ENCODE measurements at places on chromosomes 1 and 21.

DNA sequence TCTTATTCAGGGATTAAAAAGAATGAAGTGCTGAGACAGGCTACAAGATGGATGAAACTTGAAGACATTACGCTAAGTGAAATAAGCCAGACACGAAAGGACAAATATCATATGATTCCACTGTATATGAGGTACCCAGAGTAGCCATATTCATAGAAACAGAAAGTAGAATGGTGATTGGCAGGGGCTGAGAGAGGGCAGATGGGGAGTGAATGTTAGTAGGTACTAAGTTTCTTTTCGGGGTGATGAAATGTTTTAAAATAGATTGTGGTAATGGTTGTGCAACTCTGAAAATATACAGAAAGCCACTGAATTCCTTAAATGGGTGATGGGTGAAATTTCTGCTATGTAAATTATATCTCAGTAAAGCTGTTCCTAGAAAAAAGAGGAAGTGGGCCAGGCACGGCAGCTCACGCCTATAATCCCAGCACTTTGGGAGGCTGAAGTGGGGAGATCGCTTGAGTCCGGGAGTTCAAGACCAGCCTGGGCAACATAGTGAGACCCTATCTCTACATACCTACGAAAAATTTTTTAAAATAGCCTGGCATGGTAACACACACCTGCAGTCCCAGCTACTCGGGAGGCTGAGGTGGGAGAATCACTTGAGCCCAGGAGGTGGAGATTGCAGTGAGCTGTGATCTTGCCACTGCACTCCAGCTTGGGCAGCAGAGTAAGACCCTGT lies 15.9 kb downstream of the SLC27A3 start:
- DNase-seq = no peak

DNA sequence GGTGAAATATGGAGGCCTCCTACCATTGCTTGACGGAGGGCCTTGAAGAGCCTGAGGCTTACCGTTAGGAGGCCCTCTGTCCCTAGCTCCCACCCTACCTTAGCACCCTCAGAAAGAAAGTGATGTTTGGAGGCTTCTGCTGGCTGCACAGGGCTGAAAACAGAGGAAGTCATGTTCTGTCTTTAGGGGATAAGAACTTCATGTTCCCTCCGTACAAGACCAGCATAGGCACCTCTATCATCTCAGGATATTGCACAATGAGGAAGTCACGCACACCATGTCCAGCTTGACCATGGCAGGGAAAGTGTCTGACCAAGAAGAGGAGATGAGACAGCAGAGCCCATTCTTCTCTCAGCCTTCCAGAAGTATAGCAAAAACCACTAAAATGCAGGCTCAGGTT lies 13.8 kb downstream of the ADORA3 start:
- no peak for DNase-seq

DNA sequence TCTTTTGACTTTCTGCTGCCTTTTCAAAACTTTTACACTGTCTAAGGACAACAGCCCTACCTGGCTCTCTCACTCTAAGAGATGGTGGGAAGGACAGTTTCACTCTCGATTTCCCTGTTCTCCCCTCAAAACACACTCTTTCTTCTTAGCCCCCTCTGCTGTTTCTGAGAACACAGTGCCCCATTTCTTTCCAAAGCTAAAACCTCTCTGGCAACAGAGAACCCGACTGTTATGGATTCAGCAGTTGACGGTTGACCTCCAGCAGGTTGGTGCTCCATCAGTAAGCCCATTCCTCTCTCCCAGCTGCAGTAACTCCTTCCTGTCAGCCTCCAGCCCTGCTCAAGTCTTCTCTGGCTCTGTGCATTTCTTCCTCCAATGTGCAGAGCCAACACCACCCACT lies 88.2 kb upstream of the ABCD3 start:
- DNase-seq = no peak

- no peak for DNase-seq
Observed at GRCh38 chr1:203669739-203670138, 43.1 kb downstream of the ATP2B4 start.

- DNase-seq = no peak
Observed at GRCh38 chr1:245578771-245579170, 424.0 kb downstream of the KIF26B start.

GRCh38 chr1:43232074-43232473 lies 37.7 kb upstream of the TMEM125 start:
- no peak for DNase-seq

DNA sequence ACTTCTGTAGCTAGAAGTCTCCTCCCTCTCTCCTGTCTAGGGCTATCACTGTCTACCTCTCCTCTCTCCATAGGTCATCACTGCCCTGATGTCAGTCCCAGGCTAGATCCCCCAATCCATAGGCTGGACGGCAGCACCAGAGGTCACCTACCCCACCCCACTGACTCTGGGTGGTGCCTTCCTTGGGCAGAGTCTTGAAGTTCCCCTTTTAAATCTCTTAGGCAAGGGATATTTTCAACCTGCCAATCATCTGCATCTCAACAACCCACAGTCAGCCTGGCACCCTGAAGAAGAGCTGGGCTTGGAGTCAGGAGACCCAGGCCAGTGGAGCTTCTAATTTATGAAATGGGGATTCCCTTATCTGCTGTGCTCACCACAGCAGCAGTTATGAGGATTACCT lies 13.2 kb downstream of the MYBPH start:
- no peak for DNase-seq

DNA sequence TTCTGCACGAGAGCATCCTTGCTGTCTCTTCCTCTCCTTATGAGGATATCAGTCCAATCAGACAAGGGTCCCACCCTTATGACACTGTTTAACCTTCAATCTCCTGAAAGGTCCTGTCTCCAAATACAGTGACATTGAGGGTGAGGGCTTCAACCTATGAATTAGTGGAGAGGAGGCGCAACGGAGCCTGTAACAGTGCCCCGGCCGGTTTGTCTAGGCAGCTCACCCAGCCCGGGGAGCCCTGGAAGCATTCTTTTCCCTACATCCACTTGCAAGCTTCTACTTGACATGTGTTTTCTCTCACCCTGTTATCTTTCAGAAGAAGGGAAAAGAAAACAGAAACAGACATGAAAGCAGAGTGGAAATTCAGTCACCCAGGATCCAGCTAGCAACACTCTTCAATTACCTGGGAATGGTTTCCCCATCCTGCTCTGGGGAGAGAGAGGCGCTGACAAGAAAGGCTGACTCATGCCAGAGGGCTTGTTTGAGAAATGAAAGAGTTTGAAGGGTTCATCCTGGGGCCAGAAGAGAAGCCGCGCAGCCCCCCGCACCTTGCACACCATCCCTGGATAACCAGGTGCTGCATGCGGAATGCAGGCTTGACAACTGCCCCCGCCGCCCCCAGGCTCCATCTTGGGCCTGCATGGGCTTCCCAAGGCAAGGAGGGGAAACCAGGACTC lies 394.9 kb downstream of the NPHP4 start:
- DNase-seq = peak; percentile 43

DNA sequence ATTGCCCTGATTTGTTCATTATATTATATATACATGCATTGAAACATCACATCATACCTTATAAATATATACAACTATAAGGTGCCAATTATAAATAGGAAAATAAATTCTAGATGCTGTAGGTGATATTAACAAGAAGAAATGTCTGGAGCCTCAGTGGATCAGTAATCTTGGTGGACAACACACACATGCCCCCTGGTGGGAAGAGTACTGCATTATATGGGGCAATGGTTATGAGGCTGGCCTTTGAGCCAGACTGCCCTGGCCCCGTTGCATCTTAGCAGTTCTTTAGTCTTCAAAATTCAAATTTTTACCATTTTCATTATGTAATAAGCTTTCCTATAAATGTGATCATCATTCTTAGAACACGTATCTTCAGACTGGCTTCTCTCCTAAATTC lies 335.0 kb upstream of the GREM2 start:
- no peak for DNase-seq

DNA sequence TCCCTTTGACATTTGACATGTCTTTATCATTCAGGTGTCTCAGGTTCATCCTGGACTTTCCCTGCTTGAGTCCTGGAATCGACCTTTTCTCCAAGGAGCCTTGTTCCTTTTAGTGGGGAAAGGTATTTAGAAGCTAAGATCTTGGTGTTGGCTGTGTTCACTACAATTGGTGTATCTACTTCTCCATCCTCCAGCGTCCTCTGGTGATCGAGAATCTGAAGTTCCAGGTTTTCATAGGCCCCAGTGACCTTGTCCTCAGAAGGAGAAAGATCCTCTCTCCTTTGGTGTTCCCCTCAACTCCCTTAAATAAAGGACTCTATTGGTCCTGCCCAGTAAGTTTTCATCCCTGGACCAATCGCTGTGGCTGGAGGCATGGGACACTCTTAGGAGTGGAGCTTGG lies 22.1 kb downstream of the MROH7 start:
- no peak for DNase-seq

DNA sequence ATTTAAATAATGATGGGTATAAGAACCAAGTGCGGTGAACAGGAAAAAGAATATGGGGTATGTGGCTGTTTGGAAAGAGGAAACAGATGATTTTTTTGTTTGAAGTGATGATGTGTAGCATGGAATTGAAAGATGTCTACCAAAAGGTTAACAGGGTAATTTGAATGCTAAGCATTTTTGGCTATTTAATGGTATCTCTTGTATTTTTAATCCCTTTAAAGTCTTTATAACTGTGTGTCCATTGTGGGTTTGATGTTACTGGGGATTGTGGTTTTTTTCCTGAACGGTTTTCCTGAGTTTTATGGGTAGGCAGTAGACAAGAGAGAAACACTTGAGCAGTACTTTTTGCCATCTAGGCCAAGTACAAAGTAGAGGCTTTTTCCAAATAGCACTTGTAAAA lies 63.2 kb downstream of the PRDM2 start:
- DNase-seq = no peak

DNA sequence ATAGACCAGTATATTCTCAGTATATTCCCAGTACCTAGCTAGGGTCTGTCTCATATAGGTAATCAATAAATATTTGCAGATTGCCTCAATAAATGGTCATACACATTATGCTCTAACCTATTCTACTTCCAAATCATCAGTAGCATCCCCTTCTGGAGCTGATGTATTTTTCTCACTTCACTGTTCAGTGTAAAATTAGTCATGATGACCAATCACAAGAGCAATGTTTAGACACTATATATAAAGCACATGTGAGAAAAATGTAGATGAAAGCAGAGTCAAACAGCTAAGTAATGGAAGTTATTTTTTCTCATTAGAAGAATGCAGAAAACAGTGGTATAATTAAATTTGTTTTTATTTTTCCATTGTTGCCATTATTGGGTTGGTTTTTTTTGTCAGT lies 34.7 kb downstream of the EPRS1 start:
- DNase-seq = no peak

- no peak for DNase-seq
Observed at GRCh38 chr1:116376729-116377086, 3.7 kb downstream of the ATP1A1 start.

GRCh38 chr1:173212952-173213491 lies 5.9 kb upstream of the TNFSF4 start:
- DNase-seq = no peak

GRCh38 chr1:55445416-55445815 lies 230.3 kb upstream of the USP24 start:
- DNase-seq = no peak

DNA sequence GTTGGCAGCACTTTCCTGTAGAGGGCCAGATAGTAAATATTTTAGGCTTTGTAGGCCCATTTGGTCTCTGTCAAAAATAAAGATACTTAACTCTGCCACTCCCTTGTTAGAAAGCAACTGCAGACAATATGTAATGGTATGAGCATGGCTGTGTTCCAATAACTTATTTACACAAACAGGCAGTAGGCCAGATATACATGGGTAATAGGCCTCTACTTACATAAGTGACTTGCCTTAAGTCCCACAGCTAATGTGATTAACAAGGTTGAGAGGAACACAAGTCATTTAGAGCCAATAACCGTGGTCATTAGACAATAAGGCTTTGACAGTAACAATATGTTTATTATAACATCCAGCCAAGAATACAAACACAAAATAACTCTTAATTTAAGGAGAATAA lies 17.4 kb downstream of the CCT8 start:
- DNase-seq = no peak

GRCh38 chr1:43422995-43423671 lies 30.6 kb downstream of the HYI start:
- no peak for DNase-seq

GRCh38 chr1:21494196-21494595 lies 15.0 kb upstream of the ALPL start:
- DNase-seq = no peak

DNA sequence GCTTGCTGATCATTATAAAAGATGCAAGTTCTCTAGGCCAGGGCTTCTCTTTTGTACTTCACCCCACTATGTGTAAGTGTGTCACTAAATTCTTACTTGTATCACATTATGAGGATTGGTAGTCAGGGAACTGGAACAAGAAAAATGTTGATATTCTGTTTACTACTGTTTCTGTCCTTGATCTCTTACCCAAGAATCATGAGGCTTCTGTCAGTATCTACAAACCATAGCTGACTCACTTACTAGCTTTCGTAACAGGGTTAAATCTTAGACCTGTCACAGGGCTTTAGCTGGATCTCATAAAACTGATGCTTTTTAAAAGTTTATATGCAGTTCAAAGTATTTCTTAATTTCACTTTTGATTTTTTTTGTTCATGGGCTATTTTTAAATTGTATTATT lies 681.2 kb downstream of the PLPP3 start:
- DNase-seq = no peak

GRCh38 chr1:247210062-247210375 lies 38.2 kb upstream of the ZNF124 start:
- DNase-seq = no peak

- DNase-seq = no peak
Observed at GRCh38 chr21:33824156-33824941, 91.3 kb downstream of the ATP5PO start.

- no peak for DNase-seq
Observed at GRCh38 chr1:39238476-39238875, 34.0 kb downstream of the MACF1 start.

- DNase-seq = peak; percentile 50
Observed at GRCh38 chr1:33119532-33120217, 38.7 kb downstream of the AZIN2 start.

DNA sequence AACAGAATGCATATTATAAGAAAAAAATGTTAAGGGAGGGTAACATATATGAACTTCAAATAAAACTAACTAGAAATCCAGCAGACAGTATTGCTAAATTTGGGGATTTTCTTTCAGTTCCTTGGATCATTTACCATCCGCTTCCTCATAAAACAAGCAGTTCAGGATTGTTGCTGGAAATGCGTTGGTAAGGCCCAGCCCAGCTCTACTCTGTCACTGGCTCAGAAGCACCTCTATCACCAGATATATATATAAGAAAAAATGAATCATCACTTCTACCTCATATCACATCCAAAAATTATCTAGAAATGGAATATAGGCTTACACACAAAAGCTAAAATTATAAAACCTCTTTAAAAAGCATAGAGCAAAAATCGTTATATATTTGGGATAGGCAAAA lies 28.2 kb upstream of the COG2 start:
- DNase-seq = no peak

DNA sequence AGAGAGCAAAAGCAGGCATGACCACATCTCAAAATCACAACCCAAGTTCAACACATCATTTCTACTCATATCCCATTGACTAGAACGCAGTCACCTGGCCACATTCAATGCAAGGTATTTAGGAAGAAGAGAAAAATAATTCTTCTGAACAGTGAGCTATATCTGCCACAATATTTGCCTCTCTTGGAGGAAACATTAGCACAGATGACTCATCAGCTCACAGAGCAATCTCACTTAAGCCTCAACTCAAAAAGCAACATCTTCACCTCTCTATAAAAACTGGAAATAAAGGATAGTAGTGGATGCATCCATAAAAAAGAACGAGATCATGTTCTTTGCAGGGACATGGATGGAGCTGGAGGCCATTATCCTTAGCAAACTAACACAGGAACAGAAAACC lies 143.9 kb upstream of the FMN2 start:
- no peak for DNase-seq

- no peak for DNase-seq
Observed at GRCh38 chr1:224637515-224637914, 21.4 kb downstream of the CNIH3 start.
